Activated CD4-positive, alpha-beta T cell treated with anti-CD3 and anti-CD28 coated beads for 1 hour (primary cell): ENCODE measurements at places on chromosomes 11 and 22.

DNA sequence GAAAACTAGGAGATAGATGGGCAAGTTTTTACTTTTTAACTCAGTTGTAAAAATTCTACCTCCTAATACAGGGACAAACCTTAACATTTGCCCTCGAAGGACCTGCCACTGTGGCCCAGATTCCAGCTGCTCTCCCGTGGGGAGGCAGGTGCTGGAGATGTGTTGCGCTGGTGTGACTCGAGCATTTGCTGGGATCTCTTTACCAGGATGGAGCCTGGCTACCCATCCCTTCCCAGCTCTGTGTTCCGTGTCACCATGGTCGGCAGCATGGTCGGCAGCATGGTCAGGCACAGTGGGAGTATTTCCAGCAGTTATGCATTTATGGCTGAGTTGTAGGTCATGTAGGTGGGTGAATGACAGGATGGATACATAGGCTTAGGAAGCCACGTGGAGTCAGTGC, 41.1 kb downstream of the OTOG start:
- no peak for DNase-seq

- DNase-seq = no peak
Observed at GRCh38 chr22:40529821-40530220, 106.7 kb downstream of the MRTFA start.

DNA sequence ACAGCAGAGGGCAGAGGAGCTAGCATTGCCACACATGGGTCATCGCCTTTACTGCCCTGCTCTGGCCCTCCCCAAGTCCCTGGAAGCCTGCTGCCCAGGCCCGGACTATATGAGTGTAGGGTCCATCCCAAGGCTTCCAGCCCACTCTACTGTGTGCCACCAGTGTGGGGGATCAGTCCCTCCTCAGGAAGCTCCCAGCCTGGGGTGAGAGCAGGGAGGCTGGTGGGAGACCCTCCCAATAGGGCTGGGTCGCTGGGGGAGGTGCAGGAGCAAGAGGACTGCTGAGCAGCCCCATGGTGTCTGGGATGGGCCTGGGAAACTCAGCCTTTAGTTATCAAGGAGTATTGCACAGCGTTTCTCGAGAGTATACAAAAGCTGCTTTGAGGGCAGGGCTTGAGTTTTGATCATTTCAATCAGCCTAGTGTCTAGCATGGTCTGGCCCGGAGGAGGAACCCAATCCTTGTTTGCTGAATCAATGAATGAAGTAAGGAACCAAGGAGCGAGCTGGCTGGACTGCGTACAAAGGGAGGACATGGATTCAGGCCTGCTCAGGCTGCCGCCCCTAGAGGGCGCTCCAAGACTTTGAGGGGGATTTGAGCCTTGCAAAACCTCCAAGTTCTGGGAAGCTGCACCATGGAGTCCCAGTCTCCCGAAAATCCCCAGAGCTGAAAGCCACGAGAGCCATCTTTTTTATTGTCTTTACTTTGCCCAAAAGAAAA, 89.0 kb upstream of the PARVA start:
- no peak for DNase-seq

- DNase-seq = no peak
Observed at GRCh38 chr11:64372802-64373597, 14.0 kb downstream of the RPS6KA4 start.

DNA sequence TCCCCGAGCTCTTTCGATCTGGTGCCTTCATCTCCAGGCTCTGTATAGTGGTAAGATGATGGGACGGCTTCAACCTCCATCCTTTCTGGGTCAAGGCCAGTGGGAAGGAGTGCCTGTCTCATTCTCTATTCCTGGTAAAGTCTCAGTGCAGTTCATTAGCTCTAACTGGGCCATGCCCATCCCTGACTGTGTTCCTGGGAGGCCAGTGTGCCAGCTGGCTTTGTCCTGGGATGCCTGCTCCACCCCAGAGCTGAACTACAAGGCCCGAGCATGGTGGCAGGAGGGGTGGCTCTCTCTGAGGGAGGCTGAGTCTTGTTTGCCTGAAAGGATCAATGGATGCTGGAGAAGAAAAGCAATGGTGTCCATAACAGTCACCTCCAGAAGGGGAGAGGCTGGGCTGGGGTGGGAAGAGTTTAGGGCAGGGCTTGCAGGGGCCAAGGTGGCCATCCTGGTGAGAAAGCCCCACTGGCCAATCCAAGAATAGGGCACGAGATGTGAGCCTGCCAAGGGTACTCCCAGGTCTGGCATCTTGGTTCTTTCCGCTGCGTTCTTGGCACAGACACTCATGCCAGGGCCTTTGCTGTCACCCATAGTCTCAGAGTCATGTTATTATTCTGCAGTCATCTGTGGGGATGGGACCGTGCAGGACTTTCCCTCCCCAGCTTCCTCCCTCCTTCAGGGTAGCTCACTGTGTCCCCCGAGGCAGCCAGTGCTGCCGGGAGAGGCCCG, 60.1 kb downstream of the PARVB start:
- no peak for DNase-seq

- DNase-seq = no peak
Observed at GRCh38 chr11:27139742-27140367, 99.2 kb downstream of the BBOX1 start.

DNA sequence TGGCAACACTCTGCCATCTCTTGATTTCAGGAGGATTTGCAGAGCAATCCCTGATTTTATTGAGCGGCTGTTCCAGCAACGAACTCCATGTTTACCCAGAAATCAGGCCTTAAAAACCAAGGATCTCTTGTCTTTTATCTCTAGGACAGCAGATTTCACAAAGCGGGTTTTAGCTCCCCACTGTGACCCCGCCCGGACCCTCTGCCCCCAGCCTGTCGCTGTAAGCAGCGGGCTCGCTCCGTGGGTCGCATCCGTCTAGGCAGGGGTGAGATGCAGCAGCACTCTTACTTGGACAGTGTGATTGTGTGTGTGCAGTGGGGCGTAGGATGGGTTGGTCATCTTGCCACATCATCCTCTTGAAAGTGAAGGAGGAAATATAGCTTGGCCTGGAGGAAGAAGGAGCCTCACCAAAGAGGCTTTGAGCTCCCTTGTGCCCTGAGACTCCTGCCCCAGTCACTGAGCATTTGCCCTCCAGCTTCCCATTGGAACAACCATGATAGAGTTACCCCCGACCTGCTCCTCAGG, 189.2 kb upstream of the TBCEL start:
- no peak for DNase-seq

DNA sequence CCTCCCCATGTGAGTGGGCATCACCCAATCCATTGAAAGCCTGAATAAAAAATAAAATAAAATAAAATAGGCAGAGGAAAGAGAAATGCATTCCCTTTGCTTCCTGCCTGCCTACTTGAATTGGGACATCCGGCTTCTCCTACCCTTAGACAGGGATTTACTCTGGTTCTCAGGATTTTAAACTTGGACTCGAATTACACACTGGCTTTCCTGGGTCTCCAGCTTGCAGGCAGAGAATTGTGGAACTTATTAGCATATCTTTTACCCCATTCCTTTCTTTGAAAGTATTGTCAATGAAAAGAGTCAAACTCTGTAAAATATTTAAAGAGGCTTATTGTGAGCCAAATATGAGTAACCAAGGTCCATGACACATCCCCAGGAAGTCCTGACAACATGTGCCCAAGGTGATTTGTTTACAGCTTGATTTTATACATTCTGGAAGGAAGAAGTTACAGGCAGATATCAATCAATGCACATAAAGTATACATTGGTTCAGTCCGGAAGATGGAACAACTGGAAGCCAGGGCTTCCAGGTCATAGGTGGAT, 78.4 kb upstream of the CCDC90B start:
- no peak for DNase-seq

DNA sequence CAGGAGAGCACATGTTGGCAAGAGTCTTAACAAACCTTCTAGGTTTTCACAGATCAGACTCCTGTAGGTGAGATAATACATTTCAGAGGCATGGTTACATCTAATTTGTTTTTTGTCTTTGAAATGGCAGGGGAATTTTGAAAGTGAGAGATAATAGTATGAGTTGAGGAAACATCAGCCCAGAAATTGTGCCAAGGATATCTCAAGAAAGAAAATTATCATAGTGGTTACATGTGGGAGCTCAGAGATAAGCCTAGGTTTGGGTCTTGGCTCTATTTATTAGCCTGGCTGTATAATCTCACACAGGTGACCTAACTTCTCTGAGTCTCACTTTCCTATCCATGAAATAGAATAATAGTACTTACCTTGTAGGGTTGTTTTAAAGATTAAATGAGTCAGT, 443 bp downstream of the BTBD18 start:
- DNase-seq = no peak

GRCh38 chr11:131662317-131662972, 292.0 kb downstream of the NTM start:
- DNase-seq = no peak

DNA sequence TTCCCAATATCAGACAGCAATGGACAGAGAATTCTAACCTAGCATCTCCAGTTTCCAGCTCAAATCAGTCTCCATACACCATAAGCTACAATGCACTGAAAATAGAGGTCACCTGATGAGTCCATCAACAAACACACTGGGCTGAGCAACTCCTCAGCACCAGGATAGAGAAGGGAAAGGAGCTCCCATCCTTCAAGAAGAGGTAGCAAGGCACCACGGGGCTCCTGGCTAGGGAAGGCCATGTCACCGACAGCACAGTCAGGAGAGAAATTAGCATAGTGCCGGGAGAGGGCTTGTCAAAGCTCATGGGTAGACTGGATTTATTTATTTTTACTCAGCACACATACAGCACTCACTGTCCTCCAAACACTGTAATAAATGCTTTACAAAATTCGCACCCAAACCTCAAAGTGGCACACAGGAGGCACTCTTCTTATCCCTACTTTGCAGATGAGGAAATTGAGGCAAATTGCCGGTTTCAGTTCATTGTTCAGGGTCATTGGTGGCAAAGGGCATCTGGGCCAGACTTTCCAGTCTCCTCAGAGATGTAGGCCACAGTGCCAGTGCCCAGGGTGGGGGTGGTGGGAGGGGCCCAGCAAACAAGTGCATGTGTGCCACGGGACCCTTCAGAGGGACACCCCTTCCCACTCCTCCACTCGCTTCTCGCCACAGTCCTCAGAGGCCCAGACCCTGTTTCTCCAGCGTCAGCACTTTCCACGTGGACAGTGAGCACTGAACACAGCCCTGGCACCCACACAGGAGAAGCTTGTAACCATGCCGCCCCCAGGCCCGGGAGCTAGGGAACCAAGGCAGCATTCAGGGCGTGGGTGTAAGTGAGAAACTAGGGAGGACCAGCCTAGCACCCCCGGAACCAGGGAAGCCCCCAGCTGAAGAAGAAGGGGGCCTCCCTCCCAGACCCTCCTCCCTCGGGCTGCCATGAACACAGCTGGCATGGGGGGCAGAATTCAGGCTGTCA, 1417.4 kb downstream of the TBC1D22A start:
- no peak for DNase-seq

- no peak for DNase-seq
Observed at GRCh38 chr11:70912226-70912840, 340.0 kb downstream of the SHANK2 start.

GRCh38 chr11:123214940-123215339, 19.9 kb upstream of the CLMP start:
- DNase-seq = no peak

DNA sequence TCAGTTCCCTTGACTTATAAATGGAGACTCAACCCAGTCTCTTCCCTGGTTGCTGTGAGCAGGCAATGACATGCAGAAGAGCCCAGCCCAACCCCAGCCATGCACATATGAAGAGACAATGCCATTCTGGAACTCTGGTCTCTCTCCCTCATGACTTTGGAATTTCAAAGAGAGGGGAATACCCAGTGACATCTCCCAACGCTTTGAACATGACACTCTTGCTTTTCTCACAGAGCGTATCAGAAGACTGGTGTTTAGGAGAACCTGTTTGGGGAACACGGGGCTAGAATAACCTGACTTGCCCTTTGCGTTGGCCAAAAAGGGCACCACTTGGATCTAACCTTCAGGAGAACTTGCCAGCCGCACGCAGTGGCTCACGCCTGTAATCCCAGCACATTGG, 12.9 kb downstream of the RANGAP1 start:
- DNase-seq = no peak

DNA sequence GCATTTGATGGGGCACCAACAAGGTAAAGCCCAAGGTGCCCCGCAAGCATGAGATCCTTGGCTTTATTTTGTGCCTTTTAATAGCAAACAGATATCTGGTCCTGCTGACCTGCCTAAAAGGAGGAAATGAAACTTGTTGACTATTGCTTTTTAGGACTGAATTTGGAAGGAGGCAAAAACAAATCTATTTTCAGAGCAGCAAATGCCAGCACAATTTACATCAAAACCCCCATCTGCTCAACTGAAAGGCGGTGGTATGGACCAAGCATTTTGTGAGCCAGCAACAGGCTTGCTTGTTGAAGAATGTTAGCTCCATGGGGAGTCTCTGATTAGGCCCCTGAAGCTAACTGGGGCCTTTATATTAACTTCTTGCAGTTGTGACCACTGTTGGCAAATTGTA, 192.6 kb upstream of the E2F8 start:
- no peak for DNase-seq

- no peak for DNase-seq
Observed at GRCh38 chr11:19083166-19083565, 22.6 kb upstream of the MRGPRX2 start.

DNA sequence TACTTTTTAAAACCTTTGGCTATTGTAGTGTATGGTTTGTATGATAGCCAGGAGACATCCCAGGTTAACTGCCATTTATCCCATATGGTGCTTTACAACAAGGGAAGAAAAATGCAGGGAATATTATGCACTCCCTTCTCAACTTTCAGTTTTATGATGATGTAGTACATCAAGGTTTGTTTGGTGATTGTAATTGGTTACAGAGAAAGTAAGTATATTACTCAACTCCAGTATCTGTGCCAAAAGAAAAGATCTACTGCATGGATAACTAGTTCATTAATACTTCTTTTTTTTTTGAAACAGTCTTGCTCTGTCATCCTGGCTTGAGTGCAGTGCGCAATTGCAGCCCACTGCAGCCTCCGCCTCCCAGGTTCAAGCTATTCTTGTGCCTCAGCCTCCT, 65.3 kb downstream of the BCL2L13 start:
- DNase-seq = no peak

DNA sequence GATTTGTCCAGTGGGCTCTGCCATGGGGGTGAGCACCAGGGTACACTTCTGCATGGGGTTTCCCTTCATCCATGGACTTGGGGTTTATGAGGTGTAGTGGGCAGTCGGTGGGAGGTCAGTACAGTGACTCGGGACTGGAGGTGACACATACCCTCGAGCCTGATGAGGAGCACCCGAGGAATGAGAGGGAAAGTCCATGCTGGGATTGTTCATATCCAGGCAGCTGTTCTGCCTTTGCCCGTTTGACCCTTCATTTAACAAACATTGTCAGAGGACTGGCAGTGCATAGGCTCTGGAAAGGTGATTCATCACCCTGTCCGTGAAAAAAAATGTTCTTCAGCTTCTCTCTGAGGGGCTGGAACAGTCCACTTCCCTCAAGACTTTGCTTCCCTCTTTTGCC, 2.7 kb downstream of the NAV2 start:
- DNase-seq = no peak

DNA sequence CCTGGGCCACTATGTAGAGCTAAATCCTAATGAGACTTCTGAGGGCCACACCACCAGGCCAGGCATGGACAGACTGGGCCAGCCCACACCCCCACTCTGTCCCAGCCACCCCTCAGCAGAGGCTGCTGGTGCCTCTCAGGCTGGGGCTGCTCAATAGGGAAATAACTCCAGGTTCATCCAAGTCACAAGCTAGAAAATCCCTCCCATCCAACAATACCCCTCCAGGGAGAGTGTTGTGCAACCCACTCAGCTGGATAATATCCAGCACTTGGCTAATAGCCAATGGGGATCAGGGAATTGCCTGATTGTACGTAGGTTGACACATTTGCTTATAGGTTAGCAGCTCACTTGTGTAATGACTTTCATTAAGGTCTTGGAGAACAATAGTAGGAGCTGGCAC, 64.1 kb upstream of the WNT11 start:
- DNase-seq = no peak
